ENCODE measurements at places on chromosomes 2 and 18.

- DNase-seq: no peak
These were observed 144.9 kb downstream of the L3MBTL4 start for GRCh38 chr18:6269660-6270332.

GRCh38 chr2:24330161-24330560 lies 30.2 kb downstream of the ITSN2 start:
- DNase-seq: no peak

DNA sequence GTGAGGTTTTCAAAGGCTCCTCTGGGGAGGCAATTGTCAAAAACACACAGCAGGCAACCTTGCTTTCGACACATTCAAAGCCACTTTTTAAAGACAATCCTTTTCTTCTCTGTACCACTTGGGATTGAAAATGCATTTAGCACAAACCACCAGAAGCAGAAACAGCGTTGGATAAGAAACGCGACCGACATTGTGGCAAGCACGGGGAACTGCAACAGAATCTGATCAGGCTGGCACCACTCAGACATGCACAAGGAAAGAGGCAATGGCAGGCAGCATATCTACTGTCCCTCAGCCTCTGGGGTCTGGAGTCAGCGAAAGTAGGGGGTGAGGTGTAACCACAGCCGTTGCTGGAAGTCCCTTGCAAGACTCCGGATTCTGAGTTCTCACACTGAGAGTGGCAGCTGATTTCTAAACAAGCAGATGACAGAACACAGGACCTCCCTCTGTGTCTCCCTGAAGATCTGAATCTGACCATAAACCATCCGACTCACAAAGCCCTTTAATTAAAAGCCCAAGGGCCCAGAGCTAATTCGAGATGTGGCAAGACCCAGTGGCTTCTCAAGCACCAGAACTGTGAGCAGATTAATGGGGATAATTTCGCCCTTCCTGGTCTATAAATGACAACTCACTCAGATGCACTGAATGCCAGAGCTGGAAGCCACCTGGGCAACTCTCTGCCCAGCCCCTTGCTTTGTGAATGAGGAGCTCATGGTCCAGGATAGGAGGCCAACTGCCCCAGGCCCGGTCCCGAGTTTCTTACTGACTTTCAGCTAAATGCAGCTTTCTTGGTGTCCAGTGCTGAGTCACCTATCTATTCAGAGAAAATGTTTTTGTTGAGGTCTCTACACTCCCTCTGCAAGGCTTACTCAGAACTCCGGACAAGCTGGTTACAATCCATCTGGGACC lies 29.6 kb downstream of the CYRIA start:
- peak; percentile 34 for DNase-seq

- DNase-seq: no peak
These were observed 205.6 kb downstream of the TNS1 start for GRCh38 chr2:217797165-217797564.

- no peak for DNase-seq
These were observed 279.8 kb downstream of the RBM43 start for GRCh38 chr2:150981826-150982225.

DNA sequence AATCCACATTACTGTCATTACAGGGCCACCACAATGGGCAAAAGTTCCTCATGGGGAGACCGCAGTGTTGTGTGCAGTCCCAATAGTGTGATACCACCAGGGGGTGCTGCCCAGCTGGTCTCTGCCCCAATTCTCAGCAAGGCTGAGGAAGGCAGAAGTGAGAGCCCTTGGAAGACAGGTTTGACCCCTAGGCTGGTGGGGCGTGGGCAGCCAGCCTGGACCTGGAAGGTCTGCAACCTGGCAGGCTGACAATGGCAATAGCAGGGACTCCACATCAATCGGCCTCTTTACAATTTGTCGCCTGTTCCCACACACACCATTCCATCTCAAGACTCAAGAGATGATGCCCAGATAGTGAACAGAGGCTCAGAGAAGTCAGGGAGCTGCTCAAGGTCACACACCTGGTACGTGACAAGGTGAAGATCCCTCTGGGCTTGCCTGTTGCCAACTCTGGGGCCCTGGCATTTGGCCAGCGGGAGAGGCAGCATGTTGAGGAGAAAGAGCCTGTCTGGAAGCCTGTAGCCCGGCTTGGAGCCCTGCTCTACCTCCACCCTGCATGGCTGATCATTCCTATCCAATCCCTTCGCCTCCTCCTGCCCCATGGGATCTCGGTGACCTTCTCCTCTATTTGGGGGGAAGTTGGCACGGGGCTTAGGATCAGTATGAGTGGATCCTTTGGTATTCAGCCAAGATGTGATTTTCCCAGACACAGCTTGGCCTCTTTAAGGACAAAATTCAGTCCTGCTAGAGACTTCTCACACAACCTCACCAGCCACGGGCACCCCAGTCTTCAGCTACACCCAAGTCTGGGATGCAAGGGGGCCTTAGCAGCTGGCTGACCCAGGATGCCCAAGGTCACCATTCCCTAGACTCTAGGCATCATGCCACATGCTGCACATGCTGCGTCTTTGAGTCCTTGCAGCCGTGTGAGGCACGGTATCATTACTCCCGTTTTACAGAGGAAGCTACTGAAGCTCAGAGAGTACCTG lies 2.9 kb upstream of the ATOH8 start:
- peak; percentile 69 for DNase-seq

DNA sequence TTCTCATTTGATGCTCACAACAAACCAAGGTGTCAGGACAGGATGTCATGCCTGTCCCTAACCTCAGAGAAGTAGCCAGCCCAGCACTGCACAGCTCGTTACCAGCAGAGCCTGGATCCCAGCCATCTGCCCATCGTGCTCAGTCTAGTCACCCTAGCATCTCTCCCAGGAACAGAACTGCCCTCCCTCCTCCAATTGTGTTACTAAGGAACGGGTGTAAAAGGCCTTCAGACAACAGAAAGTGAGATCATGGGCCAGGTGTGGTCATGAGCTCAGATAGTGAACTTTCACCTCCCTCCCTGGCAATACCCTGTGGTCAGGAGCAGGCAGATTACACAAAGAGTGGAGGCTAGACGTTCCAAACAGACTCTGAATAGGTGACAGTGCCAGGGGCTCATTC lies 111.8 kb upstream of the PPP1CB start:
- no peak for DNase-seq

DNA sequence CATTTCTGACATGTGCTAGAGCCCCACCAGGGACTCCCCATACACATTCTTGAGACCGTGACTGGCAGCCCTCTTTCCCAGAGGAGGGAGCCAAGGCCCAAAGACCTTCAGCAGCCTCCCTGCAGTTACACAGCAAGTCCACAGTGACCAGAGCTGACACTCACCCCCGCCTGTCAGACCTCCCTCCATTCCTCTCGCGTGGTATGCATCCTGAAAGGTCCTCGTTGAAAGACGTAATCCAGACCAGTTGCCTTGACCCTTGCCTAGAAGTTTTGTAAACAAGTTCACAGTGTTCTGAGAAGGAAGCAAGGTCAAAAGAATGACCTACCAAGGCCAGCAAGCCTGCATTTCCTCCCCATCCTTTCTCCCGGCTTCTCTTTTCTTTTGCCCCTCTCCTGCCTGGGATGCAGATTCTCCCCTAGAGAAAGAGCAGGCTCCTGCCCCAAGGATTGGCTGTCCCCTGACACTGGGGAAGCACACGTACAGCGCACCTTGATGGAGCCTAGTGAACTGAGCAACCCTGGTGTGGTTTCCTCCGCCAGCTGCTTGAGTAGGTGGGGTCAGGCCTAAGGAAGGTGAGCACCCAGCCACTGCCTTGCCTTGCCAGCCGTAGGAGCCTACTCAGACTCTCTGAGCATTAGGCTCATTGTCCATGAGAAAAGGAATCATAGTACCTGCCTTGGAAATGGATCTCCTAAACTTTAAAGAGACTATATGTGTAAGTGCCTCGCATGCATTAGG lies 18.3 kb downstream of the TRIB2 start:
- DNase-seq: no peak

- no peak for DNase-seq
These were observed 446.8 kb downstream of the EIPR1 start for GRCh38 chr2:2930841-2931240.

DNA sequence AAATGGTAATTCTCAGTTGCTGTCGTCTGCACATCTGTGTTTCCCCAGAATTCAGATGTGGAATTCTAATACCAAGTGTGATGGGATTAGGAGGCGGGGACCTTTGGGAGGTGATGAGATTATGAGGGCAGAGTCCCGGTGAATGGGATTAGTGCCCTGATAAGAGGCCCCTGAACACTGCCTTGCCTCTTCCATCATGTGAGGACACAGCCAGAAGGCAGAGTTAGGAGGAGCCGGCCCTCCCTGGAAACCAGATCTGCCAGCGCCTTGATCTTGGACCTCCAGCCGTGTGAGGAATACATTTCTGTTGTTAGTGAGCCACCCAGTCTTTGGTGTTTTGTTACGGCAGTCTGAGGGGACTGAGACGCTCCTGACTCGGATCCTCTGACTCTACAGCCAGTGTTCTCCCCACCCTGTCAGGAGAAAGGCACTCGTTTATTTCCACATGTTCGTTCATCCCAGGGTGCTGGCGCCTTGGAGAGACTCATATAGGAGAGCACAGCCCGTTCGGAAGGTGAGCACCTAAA lies 395.0 kb downstream of the ZNF516 start:
- DNase-seq: no peak

GRCh38 chr2:16613539-16614011 lies 52.1 kb downstream of the CYRIA start:
- no peak for DNase-seq

DNA sequence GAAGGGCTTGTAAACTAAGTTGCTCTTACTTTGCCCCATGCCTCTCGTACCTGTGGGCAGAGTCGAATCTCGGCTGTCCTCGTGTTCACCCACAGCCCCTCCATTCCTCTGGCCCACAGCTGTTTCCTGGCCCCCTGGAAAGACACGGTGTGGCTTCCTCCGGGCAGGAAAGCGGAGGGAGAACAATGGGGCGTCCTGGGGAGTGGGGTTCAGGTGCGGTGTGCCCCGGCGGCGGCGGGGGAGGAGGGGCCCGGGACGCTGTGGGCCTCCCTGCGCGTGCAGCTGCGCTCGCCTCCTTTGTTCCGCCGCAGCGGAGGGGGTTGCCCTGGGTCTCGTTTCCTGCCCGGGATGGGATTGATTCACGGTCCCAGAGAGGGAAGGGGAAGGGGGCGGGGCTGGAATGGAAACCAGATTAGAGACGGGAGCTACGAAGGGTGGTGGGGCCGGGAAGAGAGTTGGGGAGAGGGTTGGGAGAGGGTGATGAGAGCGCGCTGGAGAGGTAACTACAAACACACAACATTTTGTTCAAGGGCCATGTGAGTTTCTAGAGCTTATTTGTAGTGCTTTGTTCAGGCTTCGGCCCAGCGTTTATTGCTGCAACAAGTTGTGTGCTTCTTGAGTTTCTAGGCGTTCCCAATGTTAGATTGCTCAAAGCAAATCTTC lies 796 bp downstream of the MYO1B start:
- no peak for DNase-seq

GRCh38 chr18:68922392-68922791 lies 124.5 kb downstream of the CCDC102B start:
- no peak for DNase-seq

DNA sequence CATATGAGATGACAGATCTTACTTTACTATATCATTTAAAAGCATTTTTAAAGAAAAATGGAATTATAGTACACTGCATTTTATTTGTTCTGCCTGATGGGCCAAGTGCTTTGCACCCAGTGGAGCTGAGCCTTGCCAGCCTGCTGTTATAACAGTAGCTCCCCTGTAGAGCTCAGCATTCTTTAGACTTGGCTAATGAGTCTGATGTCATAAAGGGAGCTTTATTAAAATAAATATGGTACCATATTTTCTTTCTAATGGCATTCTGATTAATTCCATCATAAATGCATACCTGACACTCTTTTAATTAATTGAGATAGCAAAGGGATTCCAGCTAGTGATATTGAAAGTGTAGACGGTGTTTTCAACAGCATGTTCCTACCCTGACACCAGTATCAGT lies 40.7 kb downstream of the PARD3B start:
- DNase-seq: no peak

DNA sequence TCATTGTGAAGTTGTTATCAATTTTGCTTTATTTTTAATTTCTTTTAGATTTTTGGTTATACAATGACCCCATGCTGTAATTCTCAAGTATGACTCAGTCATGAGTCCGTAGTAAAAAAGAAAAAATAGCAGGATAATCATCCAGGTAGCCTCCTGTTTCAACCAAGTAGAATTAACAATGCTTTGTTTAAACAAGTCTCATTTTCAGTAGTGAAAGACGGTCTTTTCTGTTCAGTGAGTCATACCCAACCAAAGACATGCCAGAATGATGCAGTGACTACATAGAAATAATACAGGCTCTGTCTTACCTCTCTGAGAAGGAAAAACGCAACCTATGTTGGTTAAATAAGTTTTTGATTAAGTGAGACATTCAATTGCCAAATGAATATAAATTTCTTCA lies 67.8 kb upstream of the DSC1 start:
- no peak for DNase-seq

DNA sequence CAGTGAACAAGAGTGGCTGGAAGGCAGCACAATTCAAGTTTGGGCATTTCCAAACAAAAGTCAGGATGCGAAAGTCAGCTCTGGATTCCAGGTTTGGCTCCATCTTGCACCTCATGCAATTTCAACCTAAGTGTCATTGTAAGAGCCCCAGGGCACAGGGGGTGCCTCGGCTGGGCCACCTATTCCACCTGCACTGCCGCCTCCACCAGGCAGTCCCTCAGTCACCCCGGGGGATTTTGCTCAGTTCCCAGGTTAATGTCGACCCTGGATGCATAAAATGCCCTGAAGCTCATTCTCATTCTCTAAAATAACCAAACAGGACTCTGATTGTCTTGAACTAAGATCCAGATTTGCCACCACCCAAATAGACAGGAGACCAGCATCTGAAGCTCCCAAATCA lies 77.6 kb downstream of the EDAR start:
- no peak for DNase-seq

- no peak for DNase-seq
These were observed 289.8 kb downstream of the ICOS start for GRCh38 chr2:204226305-204226880.

- DNase-seq: no peak
These were observed 347.6 kb upstream of the VRK2 start for GRCh38 chr2:57698935-57699449.

GRCh38 chr2:218186355-218186766 lies 19.6 kb upstream of the CXCR1 start:
- DNase-seq: no peak
